ENCODE measurements at places on chromosomes 2 and 18. TPM values are rescaled to one million over a fixed set of nuclear protein-coding genes. Genes with fewer than 3 reads are reported as not detected.

Gene MPP4
- 2.1 TPM for total RNA-seq

Gene SERPINB10
- total RNA-seq, result 0.29 TPM

Gene CFAP221
- total RNA-seq, result 0.36 TPM

Gene C2orf80
- total RNA-seq, result not detected

Gene MOGAT1
- not detected for total RNA-seq

Gene MARCHF4
- 1.5 TPM for total RNA-seq

Gene FSIP2
- under 0.01 TPM for total RNA-seq

Gene IL1RN
- not detected for total RNA-seq

Gene KCNK3
- total RNA-seq, result not detected
